ENCODE measurements at places on chromosomes 5 and 9.
A peak's percentile ranks its signal among the peaks of the same experiment; 100 is the strongest.

- DNase-seq = peak; percentile 84
These were observed 127.2 kb downstream of the MLLT3 start for GRCh38 chr9:20495098-20495497.

GRCh38 chr5:23257656-23258055 lies 249.8 kb upstream of the PRDM9 start:
- no peak for DNase-seq

DNA sequence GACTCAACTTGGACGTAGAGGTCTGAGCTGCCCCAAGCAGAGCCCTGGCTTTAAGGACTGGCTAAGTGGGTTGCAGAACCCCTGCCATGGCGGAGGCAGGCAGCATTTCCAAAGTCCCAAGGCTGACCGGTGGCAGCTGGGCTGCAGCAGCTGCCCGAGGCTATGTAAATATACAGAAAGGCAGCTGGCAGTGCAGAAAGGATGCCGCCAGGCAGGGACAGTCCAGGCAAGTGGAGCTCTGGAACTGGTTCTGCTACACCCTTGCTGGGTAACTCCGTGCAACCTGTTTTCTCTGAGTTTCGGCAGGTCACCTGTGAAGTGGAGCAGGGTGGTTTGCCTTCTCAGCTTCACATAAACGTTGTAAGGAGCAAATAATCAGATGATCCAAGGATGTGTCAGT lies 46.0 kb downstream of the SHB start:
- DNase-seq = no peak

- no peak for DNase-seq
These were observed 67.2 kb upstream of the CD180 start for GRCh38 chr5:67263656-67264408.

DNA sequence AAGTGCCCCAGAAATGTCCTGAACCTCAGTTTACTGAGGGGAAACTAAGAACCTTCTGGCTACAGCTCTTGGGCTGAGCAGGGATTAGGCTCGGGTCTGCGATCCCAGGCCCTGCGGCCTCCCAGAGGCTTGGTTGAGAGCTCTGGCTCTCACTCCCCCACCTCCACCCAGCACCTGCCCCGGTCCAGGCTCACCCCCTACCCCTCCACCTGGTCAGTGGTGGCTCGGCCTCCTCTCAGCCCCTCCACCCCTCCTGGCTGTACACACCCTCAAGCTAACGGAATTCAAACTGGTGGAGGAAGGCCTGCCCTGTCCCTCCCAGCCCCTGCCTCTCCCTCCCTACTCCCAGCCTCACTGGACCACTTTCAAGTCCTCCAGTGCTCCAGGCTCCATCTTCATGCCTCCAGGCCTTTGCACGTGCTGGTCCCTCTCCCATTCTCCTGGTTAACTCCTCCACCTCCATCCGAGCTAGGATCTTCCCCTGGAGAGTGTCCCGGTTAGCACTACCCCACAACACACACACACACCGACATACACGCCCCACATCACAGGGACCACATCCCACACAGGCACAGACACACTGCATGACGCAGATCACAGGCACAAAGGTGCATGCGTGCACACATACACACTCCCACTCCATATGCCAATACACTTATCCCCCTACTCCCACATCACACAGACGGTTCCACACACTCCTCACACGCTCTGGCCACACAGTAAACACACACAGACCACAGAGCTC lies 130.9 kb downstream of the C9orf50 start:
- no peak for DNase-seq

- no peak for DNase-seq
These were observed 98.6 kb downstream of the OSTF1 start for GRCh38 chr9:75186767-75187380.

DNA sequence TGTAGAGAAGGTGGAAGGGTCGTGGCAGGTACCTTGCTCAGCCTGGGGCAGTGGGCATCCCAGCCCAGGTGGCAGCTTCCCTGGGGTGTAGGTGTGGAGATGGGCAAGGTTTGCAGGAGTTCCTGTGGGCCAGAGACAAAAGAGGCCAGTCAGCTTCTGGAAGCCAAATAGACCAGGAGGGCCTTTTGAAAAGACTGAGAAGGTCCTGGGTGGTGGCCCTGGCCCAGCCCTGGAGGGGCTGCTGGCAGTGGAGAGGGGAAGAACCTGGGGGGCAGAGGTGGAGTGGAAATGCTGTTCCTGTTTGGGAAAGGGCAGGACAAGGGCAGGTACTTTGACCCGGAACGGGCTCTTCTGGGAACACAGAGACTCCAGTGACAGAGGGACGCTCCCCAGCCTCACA lies 7.0 kb upstream of the IL3 start:
- no peak for DNase-seq

DNA sequence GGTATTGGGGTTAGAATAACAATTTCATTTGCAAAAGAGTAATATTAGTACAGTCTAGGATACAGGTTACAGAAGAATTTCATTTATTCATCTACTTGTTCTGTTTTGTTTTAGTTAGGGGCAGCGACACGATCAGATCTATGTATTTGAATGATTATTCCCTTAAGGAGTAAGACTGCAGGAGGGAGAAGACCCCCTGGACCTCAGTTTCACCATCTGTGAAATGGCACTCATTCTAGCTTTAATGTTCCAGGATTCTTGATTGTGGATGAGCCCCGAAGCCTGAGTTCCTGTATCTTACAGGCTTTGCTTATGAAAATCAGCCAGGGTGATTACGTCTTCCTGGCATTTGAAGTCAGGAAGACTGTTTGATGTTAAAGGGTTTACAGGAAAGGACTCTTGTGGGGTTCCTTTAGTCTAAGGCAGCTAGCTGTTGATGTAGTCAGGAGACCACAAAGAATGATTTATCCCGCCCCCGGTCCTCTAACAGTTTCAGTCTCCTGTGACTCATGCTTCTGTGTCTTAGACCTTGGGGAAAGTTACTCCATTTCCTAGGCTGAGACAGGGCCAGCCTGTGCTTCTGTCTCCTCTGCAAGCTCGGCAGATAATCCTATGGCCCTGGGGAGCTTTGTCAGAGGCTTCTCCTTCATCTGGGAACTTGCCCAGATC lies 11.5 kb downstream of the SMIM3 start:
- DNase-seq = no peak

DNA sequence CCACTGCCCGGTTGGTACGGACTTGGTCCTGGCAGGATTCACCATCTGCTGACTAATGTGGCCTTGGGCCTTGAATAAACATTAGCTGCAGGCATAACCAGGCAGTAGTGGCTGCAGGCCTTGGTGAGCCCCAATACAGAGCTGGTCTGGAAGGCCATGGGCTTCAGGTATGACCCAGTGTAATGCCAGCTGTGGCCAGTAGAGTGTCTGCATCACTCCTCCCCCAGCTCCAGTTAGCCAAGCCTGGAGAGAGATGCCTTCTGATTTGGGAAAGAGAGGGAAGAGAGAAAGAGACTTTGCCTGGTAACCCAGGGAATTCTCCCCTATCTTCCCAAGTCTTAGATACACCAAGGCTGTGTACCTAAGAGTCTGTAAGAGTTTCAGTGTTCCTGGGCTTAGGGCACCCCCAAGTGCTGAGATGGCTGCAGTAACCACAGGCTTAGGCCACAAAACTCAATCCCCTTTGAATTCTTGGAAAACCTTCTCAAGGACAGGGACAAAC lies 5.6 kb upstream of the C5 start:
- DNase-seq = no peak

GRCh38 chr5:147055850-147056566 lies 177.5 kb upstream of the PPP2R2B start:
- DNase-seq = no peak

GRCh38 chr9:126860757-126861466 lies 473 bp downstream of the ZBTB34 start:
- no peak for DNase-seq

DNA sequence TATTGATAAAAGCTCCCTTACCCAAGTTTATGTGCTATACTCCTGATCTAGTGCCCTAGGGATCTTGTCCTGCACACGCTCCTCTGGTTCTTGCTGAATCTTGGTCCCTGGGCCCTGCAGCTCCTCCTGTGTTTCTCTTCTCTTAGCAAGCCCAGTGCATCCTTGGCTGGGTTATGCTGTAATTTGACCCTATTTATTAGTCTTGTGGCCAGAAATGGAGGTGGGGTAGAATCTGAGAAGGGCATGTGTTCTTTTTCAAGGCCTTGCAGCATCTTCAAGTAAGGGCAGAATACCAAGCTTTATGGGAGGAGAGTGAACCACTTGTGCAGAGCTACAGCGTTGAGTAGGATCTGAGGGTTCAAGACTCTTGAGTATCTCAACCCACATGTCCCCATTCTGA lies 366.8 kb downstream of the FAM170A start:
- no peak for DNase-seq

- no peak for DNase-seq
These were observed 2.8 kb downstream of the NPR3 start for GRCh38 chr5:32713770-32714381.

- no peak for DNase-seq
These were observed 154.5 kb upstream of the APC start for GRCh38 chr5:112583166-112583565.

GRCh38 chr9:120676767-120677402 lies 37.4 kb downstream of the MEGF9 start:
- DNase-seq = no peak

- no peak for DNase-seq
These were observed 87.8 kb upstream of the APC start for GRCh38 chr5:112649882-112650281.

DNA sequence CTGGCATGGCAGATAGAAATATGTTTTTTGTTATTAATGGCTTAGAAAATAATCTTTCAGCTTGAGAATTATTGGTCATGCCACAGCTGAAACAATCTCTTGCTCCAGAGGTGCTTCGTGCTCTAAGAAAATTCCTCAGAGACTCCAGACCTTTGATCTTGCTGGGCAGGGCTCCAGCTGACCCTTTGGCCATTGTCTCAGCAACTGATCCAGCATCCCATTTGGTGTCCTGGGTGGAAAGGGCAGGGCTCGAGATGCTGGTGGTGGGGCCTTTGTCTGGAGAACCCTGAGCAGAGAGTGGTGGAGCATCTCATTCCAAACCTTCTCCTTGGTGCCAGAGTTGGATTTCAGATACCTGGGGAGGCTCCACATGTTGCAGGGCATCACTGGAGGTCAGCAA lies 43.2 kb upstream of the PIK3R1 start:
- DNase-seq = no peak

- no peak for DNase-seq
These were observed 39.0 kb upstream of the ZSWIM6 start for GRCh38 chr5:61293071-61293470.

- no peak for DNase-seq
These were observed 11.2 kb upstream of the SEMA4D start for GRCh38 chr9:89508951-89509615.

DNA sequence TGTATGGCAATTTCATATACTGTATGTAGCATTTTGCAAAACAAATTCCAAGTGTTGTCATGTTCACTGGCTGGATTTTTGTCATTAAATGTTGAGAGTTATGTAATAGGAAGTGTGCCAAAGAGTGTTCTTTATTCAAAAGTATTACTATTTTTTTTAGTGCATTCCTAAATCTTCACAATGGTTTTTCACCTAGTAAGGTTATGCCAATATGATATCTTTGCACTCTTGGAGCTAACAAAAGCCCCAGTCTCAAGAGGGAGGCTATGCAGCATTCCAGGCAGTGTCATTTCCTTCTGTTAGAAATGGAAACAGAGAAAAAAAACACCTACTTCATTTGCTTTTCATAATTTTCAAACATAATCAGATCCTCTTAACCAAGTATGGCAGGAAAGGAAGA lies 5.1 kb upstream of the SSBP2 start:
- DNase-seq = no peak

GRCh38 chr5:158999339-158999738 lies 100.4 kb downstream of the EBF1 start:
- no peak for DNase-seq

- DNase-seq = no peak
These were observed 57.4 kb downstream of the IRF1 start for GRCh38 chr5:132433141-132433540.

- DNase-seq = no peak
These were observed 263.5 kb upstream of the PTPRD start for GRCh38 chr9:10876333-10876732.

DNA sequence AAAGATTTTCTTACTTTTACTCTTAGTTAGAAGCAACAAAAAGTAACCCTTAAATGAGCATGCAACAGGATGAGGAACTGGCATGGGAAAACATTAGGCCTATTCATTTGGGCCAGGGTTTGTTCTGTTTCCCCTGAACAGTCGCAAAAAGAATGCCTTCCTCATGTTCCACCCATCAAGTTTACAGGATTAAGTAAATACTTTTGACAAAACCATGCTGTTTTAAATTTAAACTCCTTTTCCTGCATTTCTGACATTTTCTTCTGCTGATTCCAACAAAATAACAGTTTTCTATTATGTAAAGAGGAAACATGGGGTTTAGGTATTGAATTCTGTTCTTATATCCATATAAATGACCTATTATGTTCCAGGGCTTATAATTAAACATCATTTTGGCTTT lies 236.6 kb upstream of the ACTBL2 start:
- no peak for DNase-seq

GRCh38 chr5:33267801-33268200 lies 173.0 kb upstream of the TARS1 start:
- DNase-seq = no peak

DNA sequence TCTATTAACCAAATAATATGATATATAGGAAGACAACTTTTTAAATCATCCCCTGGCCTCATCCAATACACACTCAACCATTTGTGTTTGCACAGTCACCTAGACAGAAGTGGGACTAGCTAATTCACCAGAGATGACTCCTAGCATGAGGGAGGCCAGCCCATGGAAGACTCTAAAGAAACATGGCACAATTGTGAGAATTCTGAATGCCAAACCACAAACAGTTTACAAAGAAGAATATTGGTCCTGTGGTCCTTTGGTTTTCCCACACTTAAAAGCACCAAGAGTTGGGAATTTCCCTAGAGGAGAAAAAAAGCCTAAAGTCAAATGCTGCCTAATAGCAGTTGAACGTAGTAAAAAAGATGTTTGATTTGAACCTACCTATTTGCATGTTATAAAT lies 609.9 kb downstream of the ACTL7B start:
- no peak for DNase-seq

DNA sequence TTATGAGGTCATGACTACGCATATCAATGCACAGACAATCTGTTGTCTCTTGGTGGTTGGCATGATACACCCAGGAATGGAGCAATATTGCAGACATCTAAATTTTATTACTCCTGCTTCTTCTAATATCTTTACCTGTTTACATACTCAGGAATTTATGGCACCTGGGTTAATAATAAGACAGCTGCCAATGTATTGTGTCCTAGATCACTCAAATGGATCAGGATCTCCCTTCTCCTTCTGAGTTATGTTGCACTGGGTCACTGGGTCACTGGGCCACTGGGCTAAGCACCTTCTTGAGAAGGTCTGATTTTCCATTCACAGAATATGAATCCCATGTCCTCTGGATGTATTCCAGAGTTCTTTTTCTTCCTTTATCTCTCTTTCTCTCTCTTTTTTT lies 41.8 kb downstream of the CCL28 start:
- no peak for DNase-seq

GRCh38 chr5:42843675-42844292 lies 32.1 kb upstream of the SELENOP start:
- DNase-seq = no peak

DNA sequence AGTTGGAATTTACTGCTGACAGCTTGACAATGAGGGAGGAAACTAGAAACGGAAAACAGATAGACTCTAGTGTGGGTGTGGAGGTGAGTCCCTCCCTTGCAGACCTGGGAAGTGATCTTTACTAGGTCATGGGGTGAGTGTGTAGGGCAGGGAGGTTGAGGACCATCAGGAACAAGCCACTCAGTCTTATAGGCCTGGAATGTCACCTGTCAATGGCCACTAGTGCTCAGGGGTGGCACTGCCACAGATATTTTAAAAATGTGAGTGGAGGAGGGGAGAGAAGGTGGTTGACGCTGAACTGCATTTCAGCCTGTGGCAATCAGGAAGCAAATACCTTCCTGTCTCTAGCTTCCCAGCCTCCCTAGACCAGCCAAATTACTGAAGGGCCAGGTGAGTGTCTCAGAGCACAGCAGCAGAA lies 9.0 kb downstream of the OR2S2 start:
- DNase-seq = no peak
